ENCODE measurements at places on chromosomes 16 and 17. TPM values are rescaled to one million over a fixed set of nuclear protein-coding genes. Genes with fewer than 3 reads are reported as not detected.
A peak's percentile ranks its signal among the peaks of the same experiment; 100 is the strongest.

DNA sequence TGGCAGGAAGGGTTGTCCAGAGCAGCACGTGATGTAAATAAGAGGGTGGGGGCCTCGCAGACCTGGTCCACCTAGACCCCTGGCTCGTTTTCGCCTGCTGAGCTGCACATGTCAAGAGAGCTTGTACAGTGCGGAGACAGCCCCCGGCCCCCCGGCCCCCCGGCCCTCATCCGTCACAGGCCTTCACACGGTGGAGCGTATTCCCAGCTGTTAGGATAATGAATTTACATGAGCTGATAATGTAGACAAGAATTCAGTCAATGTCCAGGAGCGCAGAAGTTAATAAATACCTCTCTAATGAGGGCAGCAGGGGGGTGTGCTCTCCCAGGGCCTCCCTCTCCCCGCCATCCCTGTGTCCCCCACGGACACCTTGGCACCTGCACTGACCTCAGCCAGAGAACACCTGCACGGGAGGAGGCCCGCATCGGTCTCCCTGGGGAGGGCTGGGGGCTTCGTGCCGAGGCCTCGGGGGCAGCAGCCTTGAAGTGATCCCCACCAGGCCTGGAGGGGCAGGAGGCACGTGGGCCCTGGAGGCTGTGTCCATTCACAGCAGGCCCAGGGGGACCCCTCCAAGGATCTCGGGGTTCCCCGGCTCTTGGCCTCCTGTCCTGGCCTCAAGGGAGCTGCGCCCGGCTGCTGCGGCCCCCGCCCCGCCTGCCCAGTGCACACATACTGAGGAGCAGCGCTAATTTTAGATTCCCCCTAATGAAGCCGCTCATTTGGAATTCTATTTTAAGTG, 14.6 kb downstream of the GSE1 start:
- DNase-seq, result no peak

DNA sequence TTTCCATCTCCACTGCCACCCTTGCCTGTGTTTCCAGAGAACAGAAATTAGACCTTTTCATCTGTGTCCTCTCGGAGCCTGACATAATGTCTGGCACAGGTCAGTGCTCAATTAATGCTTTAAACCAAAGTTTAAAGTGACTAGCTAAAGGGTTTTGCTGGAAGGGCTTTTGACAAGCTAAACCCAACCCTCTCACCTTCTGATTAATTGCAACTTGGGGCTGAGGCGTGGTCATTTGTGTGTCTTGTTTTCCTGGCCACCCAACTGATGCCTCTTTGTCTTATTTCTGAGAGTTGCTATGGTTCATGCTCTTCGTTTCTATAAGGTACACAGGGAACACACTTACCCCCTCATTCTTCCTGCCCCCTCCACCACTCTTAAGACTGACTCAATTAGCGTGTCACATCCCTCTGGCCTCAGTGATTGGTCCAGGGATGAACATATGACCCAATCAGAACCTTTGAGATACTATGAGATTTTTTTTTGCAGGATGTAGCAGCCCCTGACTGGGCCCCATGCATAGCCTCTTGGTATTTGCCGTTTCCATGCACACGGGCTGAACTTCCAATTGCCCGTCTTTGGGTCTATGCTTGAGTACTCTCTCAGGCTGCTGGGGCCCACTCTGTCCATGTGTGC, 15.8 kb upstream of the BRD7 start:
- DNase-seq, result no peak

DNA sequence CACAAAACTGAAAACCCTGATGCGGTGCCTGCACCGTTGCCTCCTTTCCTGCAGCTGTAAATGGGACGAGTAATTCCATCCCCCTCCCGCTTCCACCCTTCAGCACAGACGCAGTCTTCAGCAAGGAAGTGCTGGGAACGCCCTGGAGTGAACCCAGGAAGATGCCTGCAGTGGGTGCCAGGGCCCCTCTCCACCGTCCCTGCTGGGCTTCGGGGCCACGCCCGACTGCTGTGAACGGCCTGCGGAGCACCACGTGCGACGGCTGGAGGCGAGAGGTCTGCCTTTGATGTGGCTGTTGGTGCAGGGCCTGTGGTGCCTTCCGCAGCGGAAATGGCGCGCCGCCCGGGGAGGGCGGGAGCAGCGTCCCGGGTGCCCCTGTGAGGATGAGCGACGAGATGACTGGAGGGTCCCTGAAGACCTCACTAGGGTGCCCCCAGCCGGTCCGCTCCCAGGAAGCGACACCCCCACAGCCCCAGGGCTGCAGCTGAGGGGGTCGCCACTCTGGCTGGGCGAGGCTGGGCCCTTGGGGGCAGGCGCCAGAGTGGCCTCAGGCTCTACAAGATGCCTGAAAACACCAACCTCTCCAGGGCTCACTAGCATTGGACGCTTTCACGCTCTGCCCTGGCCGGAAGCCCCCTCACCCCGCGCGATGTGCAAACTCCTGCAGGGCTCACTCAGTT, 749 bp upstream of the MC1R start:
- DNase-seq, result peak; percentile 95

GRCh38 chr17:65278050-65278819, 141.1 kb downstream of the RGS9 start:
- peak; percentile 87 for DNase-seq

GRCh38 chr16:73268366-73268993, 220.6 kb upstream of the ZFHX3 start:
- DNase-seq, result peak; percentile 69

Gene REXO5
- 6.2 TPM for total RNA-seq

Gene EPOP
- total RNA-seq, result 1.2 TPM

Gene CDH1
- total RNA-seq, result 1.1 TPM

Gene AANAT
- not detected for total RNA-seq

GRCh38 chr17:44829523-44830358, at the start of gene GJC1:
GJC1 (minus strand) TSS chr17:44830287; CDS start chr17:44805817, 24,470 bp downstream.
- peak; percentile 91 for DNase-seq

DNA sequence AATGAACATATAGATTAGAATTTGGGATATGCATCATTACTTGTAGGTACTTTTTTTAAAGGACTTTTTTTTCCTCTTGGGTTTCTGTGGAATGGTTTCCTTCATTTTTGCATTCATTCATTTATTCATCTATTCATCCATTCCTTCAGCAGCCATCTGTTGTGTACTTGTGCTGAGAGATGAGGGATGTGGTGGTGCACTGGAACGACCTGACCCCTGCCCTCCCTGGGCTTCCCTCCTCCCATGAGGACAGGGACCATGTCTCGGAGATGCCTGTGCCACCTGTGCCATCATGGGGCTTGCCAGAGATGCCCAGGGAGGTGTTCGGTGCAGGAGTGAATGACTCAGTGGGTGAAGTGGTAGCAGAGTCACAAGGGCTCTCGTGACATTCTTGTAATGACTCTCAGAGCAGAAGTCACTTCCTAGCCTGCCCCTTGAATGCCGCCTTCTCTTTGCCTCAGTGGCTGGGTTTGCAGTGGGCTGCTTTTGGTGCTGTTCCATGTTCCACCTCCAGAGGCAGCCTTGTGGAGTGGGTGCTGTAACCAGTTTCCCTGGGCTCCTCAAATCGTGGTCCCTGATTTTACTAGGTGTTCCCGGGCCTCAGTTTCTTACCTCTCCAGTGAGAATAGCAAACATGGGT, 43.9 kb downstream of the CLEC16A start:
- DNase-seq, result no peak

Gene HSD3B7
- total RNA-seq, result 45.6 TPM

DNA sequence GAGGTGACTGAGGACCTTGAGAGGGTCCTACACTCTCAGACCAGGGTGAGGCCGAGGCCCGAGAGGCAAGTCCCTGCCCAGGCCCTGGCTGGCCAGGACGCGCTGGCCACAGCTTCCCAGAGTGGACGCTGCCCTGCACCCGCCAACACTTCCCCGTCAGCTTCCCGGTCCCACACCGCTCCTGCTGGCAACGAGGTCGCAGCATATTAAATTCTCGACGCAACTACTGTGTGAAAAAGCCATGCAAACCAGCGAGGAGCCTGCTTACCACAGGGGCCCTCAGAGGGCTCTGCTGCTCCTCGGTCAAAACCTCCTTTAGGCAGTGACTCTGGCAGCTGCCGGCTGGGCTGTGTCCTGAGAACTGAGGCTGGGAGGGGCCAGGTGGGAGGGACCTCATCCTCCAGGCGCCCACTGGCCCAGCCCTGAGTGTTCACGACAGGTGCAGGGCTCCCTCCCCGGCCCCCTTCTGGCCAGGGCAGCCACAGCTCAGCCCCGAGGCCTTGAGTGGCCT, 2.1 kb upstream of the TEX19 start:
- DNase-seq, result peak; percentile 77

- DNase-seq, result peak; percentile 47
These were observed 2295.3 kb downstream of the TP53TG3F start for GRCh38 chr16:35754391-35755369.

- peak; percentile 99 for DNase-seq
These were observed at the start of gene ALDOC for GRCh38 chr17:28576758-28577465. ALDOC (minus strand) TSS chr17:28576895; CDS start chr17:28575532, 1,363 bp downstream.

Gene NT5M
- total RNA-seq, result 1.2 TPM

Gene NPB
- total RNA-seq, result under 0.01 TPM

Gene SNX20
- not detected for total RNA-seq

- DNase-seq, result no peak
These were observed 2.7 kb downstream of the LITAF start for GRCh38 chr16:11583889-11584565.

DNA sequence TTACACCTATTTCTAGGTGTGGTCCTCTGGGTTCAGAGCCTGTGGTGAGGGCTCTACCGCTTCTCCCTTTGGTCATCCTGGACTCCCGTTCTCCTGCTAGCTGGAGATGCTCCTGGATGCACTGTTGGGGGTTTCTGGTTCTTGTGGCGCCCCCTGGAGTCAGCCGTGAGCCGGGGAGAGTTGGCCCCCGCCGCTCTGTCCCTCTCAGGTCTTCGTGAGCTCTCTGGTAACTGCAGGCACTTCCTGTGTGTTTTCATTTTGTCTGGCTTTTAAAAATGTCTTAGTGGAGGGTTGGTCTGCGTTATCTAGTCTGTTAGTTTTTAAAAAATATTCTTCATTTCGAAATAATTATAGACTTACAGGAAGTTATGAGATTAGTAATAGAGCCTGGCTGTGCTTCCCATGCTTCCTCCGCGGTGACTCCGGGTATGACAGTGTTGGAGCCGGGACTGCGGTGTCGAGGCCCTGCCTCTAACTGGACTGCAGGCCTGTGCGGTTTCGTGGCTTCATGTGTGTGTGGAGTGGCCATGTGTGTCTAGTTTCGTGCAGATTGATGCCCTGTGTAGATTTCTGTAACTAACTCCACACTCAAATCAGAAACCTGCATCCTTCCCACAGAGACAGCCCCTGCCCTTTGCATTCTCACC, 78.0 kb upstream of the ZNF750 start:
- DNase-seq, result no peak

Gene GNG13
- total RNA-seq, result not detected
